T-helper 17 cell (primary cell): ENCODE measurements at places on chromosomes 12 and 14.

GRCh38 chr12:52235822-52236361 is 2.8 kb downstream of the KRT7 start:
- no peak for DNase-seq

GRCh38 chr12:121618659-121619233 is 7.6 kb upstream of the ORAI1 start:
- no peak for DNase-seq

DNA sequence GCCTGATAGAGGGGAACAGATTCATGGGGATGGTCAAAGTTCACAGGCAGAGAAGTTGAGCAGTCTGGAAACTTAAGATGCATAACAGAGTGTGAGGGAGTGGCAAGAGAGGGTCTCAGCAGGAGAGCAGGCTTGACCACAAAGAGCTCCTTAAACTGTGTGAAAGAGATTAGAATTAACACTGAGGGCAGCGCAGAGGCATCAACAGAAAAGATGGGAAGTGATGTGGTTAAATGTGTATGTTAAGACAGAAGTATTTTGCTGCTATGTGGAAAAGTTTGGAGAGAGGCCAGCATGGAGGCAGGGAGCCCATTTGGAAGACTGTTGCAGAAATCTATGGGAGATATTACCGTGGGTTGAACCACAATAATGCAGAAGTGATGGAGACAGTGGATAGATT is 122.7 kb upstream of the LMNTD1 start:
- no peak for DNase-seq

- no peak for DNase-seq
These were observed 6.0 kb downstream of the PAPLN start for GRCh38 chr14:73243341-73243740.

- DNase-seq: no peak
These were observed 19.6 kb downstream of the EPS8 start for GRCh38 chr12:15769586-15769985.

DNA sequence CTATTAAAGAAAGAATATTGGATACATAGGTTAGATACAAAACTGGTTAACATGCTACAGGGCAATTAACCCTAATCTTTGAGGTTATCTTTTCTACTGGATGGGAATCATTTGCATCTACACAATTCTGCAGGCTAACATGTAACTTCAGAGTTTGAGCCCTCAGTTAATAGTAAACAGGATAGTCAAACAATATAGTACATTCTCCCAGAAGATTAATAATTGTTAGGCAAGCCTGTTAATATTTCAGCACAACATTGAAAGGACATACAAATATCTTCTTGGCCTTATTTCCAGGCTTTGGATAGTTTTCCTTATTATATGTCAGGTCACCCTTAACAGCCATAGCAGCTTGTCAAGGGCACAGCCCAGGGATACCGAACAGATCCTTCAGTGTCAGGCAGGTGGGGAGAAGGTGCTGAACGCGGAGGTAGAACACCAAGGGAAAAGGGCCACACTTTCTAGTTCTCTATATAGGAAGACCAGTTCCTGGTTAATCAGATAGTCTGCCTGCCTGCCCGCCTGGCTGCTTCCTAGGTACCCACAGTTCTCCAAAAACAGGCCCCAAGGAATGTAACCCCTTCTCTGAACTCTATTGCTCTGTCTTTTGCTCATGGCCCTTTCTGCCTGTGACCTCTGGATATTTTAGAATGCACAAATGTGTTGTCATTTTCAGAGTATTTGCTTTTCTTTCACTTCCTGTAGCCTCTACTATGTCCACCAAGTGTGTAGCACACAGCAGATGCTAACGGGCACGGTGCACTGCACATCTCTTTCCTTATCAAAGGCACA is 256.0 kb downstream of the PCNX1 start:
- DNase-seq: no peak

DNA sequence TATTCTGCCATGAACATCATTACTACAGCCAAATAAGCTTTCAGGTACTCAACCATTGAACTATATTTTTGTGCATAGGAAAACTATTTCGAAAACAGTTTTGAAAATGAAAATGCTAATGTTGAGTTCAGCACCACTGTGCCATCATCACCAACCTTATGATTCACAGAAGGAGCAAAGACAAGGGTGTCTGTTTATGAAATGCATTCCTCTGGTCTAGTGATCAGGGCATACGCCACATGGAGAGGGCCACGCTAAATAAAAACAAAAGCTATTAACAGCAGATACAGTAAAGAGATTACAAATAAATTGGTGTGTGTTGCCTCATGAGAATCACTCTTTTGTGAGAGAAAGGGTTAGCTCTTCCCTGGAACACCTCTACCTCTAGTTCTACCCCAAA is 43.2 kb upstream of the BMAL2 start:
- DNase-seq: no peak

GRCh38 chr14:79516009-79516408 is 695.3 kb downstream of the DIO2 start:
- DNase-seq: no peak

GRCh38 chr12:109710205-109710746 is 3.3 kb upstream of the FAM222A start:
- DNase-seq: no peak

DNA sequence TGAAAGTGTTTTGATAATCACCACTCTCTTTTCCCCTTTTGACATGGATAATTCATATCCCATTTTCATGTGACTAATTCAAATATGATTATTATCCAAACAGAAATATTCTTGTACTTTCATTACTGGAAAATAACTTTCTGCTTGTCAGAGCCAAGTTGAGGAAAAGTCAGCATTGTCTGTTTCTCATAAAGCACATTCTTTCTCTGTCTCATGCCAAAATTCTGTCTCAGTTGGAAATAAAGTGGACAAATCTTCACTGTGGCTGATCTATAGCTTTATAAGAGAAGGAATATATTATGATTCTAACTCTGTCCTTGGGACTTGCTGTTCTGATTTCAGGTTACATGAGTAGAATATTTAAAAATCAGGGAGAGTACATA is 22.7 kb upstream of the PRICKLE1 start:
- DNase-seq: no peak

DNA sequence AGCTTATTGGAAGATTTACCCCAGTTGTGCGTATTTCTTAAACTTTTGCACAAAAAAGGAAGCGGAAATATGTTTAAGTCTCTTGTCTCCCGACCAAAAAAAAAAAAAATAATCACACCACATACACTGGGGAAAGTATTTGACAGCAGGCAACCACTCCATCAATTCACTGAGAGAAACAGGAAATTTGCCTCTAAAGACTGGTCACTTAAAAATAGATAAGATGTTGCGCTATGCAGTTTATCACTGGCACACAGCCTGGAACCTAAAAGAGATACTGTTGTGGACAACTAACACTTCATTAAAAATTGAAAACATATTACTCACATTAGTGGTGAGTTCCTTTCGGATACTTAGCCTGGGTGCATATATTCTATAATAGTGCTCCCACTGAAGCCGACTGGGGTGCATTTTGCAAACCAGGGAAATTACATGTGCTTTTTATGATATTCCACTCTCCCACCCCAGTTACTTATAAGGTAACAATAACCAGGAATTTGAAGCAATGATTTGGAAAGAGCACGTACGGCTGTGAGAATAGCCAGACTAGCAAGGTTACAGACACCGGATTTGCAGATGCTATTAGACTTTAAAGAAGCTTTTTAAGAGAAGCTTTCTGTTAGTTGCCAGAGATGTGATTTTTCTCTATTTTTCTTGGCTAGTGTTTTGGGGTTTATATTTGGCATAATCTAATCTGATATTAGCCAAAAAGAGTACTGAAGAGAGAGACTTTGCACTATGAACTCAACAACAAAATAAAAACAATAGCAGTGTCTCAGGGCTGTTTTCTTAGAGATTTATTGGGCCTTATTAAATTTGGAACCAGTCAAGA is 311.5 kb downstream of the NOVA1 start:
- DNase-seq: no peak

GRCh38 chr12:80590085-80590484 is 117.3 kb upstream of the MYF6 start:
- no peak for DNase-seq

- no peak for DNase-seq
These were observed 29.5 kb upstream of the RHOJ start for GRCh38 chr14:63174760-63175191.

DNA sequence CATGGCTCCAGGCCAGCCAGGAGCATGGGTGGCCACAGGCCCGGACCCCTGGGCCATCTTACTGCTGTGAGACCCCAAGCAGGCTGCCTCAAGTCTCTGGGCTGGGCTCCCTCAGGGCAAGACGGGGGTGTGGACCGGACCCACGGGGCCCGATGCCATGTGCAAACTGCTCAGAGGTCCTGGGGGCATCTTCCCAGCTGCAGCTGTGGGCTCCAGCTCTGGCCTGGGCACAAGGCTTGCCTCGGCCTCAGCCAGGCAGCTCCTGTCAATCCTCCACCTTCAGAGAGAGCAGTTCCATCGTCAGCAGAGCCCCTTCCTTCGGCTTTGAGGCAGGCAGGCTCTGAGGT is 12.4 kb upstream of the GPR132 start:
- no peak for DNase-seq

- peak; percentile 50 for DNase-seq
These were observed 85.1 kb downstream of the BORCS5 start for GRCh38 chr12:12441843-12442461.

DNA sequence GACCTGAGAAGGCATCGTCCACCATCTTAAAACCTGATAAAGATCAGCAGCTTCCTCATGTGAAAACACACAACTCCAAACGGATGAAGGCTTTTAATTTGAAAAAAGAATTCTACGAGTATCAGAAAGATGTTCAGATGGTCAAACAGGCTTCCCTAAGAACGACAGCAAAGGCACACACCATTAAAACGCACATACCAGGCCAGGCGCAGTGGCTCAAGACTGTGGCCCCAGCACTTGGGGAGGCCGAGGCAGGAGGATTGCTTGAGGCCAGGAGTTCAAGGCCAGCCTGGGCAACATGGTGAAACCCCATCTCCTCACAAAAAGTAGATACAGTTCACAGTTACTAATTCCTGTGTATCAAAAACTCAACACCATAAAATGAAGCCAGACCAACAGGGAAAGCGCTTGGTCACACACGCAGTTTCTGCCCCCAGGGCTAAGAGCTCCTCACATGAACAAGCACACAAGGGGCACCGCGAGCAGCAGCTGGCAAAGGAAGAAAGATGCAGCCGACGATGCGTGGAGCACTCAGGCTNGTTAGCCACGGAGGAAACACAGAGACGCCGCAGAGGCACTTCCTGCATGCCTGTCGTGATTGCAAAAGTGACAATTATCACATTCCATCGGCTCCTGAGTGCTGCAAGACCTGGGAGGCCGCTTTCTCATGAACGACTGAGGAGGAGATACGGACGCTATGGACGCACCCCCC is 78.0 kb downstream of the NOC4L start:
- DNase-seq: no peak

DNA sequence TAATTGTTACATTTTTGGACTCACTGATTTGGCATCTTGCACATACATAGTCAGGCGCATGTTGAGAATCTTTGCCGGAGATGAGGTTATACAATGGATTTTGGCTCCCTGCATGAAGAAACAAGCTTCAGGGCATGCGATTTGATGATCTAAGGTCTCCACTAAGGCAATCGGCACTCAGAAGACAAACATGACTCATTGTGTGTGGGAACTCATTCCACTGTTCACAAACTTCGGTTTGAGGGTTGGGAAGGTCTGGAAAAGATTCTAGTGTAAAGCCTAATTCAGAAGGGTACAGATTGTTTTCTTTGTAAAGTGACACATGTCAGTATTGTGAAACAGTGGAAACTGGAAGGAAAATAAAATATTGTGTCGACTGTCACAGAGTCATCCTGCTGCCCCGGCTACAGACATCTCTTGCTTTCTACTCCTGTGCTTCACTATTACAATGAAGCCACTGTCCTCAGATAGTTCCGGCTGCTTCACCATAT is 192.6 kb upstream of the HMGA2 start:
- DNase-seq: no peak

- no peak for DNase-seq
These were observed 7.0 kb downstream of the POU6F1 start for GRCh38 chr12:51210690-51211395.

- DNase-seq: no peak
These were observed 851 bp downstream of the HSP90B1 start for GRCh38 chr12:103930787-103931735.

GRCh38 chr12:118063576-118064391 is 2.8 kb upstream of the WSB2 start:
- DNase-seq: no peak

- DNase-seq: no peak
These were observed 18.9 kb upstream of the SYNDIG1L start for GRCh38 chr14:74444866-74445265.

GRCh38 chr12:8661016-8661415 is 1.6 kb downstream of the MFAP5 start:
- DNase-seq: no peak

DNA sequence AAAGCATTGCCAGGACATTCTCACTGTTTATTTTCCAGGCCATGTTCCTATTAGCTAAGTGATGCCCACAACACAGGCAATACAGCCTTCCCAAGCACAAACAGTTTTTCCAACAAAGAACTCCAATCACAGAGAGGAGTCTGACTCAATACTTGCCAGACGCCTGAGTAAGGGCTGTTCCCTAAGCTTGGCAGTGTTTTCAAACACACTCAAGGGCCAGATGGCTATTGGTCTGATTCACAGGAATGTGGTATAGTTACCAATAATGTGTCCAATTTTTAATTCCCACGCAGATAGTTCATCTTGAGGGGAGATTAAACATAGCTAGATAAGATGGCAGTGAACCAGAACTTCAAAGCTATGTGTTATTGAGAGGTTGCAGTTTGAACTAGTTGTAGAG is 381.0 kb downstream of the SNAPC1 start:
- DNase-seq: no peak

DNA sequence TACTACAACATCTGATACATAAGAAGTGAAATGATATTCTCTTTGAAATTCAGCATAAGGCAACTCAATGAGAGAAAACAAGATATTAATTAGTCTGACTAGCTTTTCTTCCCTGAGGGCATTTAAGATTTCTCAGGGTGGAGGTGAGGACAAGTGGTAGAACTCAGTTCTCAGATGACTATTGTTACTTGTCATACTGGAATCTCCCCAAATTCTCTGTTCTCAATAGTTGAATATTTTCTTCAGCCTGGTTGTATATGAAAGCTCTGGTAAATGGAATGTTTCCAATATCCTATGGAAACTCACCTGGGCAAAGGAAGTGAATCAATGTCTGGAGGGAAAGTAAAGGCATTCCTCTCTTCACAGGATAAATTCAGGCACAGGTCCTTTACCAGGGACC is 18.2 kb upstream of the ITGA5 start:
- DNase-seq: no peak

DNA sequence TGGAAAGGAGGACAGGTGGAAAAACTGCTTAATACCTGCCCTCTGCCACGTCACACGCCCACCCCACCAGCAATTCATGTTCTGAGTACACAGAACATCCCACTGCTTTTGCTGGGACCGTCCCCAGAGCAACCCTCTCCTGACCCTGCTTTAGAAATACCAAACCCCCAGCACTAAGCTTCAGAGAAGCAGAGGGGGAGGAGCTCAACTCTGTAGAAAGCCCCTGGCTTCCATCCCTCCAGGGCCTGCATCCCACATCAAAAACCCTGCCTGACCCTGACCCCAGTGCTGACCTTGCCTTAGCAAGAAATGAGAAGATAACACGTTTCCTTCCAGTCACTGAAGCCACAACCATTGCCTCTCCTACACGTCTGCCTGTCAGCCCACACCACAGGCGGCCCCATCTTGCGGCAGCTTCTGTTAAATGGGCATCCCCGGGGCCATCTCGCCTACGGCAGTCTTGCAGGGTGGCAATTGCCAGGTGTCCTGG is 19.7 kb downstream of the VDR start:
- no peak for DNase-seq

GRCh38 chr12:48086327-48086726 is 19.6 kb downstream of the SENP1 start:
- no peak for DNase-seq

- no peak for DNase-seq
These were observed 167.7 kb downstream of the CALM1 start for GRCh38 chr14:90564496-90564895.
